Activated T-helper 1 cell treated with Interleukin-2 at 50 U/mL for 16 hours (primary cell): ENCODE measurements at places on chromosomes 12 and 14.

GRCh38 chr12:19203539-19204506 is 74.3 kb downstream of the PLEKHA5 start:
- DNase-seq, result no peak

DNA sequence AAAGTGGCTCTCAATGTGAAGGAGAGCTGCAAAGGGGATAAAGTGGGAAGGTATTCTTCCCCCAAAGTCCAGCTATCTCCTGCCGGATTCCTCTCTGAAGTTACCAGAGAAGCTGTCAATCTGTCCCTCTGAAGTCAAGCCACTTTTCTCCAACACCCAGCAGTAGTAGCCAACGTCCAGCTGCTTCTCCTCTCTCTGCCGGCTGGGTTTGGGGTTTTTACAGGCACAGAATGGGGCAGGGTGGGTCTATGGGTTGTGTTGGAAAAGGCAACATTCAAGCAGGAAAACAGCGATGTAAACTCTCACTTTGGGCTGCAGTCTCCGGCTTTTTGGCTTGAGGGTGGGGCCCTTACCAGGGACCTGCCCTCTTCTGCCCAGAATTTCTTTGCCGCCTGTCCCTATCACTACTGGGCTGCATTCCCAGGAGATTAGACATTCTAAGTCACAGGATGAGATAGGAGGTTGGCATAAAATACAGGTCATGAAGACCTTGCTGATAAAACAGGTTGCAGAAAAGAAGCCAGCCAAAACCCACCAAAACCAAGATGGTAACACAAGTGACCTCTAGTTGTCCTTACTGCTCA is 16.3 kb downstream of the CAPZA3 start:
- DNase-seq, result no peak

DNA sequence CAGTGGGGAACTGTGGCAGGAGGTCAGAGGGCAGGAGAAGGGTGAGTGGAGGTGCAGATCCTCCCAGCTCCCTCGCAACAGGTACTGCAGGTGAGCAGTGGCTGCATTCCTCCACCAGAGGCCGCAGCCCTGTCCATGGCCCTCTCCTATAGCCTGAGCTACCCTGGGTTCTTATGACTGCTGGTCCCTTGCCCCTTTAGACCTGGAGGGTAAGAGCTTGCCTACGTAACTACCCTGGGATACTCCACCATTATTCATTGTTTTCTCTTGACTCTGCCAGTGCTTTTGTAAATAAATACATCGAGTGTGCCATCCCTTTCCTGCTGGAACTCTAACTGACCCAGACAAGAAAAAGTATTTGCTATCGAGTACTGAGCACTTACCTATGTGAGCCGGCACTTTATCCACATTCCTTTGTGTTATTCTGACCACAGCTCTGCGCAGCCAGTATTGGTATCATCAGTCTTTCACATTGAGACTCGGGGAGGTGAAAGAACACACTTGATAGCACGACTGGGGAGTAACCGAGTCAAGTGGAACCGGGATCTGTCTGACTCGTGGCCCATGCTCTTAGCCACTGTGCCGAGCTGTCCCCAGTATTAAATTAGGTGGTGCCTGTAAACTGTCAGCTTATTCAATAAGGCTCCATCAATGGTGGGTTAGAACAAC is 38.5 kb downstream of the LTBP2 start:
- no peak for DNase-seq

DNA sequence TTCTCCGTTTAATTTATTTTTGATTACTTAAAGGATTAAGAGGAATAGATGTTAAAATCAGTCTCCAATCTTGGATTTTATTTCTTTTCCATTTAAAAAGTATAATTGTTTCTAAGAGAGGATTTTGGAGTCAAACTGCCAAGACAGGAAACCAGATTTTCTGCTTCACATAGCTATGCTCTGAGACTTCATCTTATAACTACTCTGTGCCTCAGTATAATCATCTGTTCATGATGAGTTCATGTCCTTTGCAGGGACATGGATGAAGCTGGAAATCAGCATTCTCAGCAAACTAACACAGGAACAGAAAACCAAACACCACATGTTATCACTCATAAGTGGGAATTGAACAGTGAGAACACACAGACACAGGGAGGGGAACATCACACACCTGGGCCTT is 9.0 kb upstream of the TAS2R31 start:
- no peak for DNase-seq

DNA sequence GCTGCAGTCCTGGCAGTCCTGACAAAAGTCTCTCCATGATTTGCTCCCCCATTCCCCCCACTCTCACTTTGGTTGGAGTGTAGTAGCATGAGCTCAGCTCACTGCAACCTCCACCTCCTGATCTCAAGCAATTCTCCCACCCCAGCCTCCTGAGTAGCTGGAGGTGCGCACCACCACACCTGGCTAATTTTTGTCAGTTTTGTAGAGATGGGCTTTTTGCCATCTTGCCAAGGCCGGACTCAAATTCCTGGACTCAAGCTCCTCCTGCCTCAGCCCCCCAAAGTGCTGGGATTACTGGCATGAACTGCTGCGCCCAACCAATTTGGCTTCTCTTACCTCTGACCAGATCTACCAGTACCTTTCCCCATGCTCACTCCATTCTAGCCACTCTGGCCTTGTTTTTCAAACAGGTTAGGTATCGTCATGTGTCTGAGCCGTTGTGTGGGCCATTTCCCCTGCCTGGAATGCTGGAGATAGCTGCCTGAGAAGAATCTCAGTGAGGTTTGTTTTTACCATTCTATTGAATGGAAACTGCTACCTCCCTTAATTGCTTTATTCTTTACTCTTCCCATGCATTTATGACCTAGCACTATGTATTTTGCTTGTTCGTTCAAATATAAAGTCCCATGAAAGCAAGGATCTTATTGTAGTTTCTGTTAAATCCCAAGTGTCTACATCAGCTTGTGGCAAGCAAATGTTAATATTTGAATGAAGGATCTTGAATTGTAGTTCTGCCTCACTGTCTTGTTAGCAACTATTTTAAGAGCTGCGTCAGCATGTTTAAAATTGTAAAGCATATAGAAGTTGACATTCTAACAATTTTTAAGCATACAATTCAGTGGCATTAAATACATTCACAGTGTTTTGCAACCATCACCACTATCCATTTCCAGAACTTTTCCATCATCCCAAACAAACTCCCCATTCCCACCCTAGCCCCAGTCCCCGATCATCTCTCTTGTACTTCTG is 39.7 kb downstream of the CPSF6 start:
- DNase-seq, result no peak

GRCh38 chr12:76555231-76555767 is 4.3 kb downstream of the OSBPL8 start:
- no peak for DNase-seq

GRCh38 chr14:99497341-99497740 is 16.1 kb downstream of the CCNK start:
- no peak for DNase-seq

DNA sequence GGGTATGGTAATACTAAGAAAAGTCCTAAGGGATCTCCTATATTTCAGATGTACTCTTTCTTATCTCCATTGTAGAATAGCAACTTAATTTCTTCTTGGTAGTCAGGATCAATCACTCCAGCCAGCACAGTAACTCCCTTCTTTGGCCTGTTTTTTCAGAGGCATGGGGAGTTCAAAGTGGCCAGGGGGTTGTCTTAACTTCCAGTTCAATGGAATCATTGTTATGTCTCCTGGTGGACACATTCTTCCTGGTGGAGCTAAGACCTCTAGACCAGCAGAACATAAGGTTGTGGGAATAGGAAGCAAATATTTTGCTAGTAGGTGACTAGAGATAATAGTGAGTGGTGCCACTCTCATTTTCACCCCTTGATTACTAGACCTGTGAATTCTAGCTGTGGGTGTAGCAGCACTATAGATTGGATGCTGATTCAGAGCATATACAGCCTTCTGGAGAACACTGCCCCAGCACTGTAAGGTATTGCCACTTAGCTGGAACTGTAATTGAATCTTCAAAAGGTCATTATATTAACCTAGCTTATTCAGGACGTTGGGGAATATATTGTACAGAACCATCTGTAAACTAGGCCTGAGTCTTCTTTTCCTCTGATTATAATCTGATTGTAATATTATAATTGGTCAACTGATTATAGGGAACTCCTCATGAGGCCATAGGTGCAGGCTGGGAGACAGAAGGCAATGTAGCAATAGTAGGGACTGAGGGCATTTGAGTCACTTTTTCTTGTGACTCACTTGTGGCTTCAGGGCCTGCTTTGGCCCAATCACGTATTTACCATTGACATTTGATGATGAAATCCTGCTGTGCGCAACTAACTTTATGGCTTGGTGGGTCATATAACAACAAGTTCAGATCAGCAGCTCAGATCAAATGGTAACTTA is 60.2 kb upstream of the ATP2B1 start:
- DNase-seq, result no peak

- DNase-seq, result no peak
Measured at GRCh38 chr14:67228325-67228984, 12.8 kb upstream of the PALS1 start.

DNA sequence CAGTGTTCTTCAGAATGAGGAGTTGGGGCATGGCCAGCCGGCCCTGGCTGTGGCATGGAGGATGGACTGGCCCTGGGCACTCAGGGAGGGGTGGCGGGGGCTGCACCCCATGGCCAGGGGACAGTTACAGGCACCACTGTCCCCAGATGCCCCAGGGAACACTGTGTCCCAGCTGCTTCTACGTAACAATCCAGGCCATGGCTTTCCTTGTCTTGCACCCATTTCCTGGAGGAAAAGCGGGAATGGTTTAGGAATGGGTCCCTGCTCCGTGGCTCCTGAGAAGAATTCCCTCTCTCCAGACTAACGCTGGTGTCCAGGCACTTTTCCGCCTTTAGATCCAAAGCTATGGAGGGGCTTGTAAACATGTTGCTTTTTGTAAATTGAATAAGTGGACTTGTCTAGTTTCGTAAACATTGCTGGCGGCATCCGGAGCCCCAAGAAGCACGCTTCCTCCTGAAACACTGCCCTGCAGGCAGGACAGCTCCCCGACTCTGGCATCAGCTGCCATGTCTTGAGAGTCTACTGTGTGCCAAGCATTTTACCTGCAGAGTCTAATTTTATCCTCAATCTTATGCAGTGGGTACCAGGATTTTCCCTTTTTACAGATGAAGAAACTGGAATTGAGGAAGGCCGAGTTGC is 238.3 kb downstream of the SLC41A2 start:
- no peak for DNase-seq

GRCh38 chr12:57907281-57907680 is 34.1 kb upstream of the ATP23 start:
- no peak for DNase-seq

DNA sequence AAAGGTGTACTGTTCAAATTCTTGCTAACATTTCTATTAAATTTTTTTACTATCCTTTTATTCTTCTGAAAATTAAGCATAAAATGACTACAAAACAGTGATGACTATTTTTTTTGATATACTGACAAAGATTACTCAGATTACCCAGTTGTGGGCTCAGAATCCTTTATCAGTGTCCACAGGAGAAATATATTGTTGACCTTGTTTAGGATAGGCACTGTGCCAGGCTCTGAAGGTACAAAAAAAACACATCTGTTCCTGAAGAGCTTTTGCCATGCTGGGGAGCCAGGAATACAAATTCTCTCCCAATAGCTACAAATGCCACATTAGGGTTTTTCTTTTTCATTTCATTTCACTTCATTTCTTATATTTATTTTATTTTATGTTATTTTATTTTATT is 26.9 kb upstream of the GCH1 start:
- no peak for DNase-seq

GRCh38 chr14:71659159-71659558 is 273.1 kb upstream of the RGS6 start:
- no peak for DNase-seq

GRCh38 chr12:105980533-105980932 is 158.2 kb downstream of the NUAK1 start:
- no peak for DNase-seq

DNA sequence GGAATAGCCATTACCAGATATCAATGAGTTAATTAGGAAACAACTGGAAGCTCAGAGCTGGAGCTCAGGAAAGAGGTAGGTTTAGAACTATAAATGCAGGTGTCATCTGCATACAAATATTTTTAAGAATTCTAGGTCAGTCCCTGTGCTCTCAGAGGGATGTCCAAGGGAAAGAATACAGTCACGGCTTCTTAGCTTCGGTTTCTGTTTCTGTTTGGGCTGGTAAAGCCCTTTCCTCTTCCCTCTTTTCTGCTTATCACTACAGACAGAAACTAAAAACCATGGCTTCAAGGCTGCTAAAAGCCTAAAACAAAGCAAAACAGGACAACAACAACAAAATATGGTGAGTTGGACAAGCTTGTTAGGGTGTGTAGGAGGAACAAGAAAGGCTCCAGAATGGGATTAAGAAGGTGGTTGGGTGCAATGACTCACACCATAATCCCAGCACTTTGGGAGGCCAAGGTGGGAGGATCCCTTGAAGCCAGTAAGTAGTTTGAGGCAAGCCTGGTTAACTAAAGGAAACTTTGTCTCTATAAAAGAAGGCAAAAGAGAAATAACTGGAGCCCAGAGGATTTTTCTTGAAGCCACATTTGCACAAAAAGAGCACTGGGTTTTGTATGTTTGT is 113.0 kb downstream of the SEC23A start:
- no peak for DNase-seq

DNA sequence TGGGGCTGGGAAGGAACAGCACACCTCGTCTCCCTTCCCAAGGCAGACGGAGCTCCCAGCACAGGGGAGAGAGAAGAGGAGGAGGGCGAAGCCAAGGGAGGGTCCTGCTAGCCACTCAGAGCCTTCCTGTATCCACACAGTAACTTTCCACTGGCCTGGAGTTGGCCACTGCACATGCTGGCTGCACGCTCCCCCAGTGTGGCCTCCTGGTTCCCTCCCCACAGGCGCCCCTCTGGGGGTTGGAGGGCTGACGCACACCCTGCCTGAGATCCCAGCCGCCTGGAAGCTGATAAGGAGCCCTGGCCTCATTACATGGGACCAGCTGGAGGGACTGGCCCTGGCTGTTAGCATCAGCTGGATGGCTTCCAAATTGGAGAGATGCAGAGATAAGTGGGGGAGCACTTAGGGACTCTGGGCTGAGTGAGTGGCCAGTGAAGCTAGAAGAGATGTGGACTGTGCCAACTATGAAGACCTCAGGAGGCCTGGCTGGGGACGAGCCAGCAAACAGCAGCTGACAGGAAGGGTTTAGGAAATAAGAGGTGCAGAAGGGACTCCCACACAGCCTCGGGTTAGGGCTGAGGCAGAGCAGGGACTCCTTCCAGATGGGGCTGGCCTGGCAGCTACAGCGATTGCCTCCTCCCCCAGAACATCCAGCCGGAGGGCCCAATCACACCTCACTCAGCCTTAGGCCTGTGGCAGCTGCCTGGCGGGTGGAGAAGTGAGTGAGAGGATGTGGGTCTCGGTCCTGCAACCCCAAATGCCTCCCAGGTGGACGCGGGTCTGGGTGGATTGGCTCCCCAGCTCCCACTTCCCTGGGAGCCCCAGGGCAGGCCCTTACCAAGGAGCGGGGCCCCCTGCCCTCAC is 26.3 kb upstream of the BCDIN3D start:
- DNase-seq, result no peak

- DNase-seq, result no peak
Measured at GRCh38 chr12:114580306-114580705, 103.7 kb downstream of the TBX3 start.

GRCh38 chr14:28577711-28578131 is 188.9 kb upstream of the FOXG1 start:
- DNase-seq, result no peak

- DNase-seq, result no peak
Measured at GRCh38 chr12:93448796-93449195, 7.0 kb upstream of the UBE2N start.

GRCh38 chr14:24060984-24061913 is 9.4 kb downstream of the CARMIL3 start:
- DNase-seq, result no peak
